ELR (cell line): ENCODE measurements at places on chromosomes 11 and 22.

DNA sequence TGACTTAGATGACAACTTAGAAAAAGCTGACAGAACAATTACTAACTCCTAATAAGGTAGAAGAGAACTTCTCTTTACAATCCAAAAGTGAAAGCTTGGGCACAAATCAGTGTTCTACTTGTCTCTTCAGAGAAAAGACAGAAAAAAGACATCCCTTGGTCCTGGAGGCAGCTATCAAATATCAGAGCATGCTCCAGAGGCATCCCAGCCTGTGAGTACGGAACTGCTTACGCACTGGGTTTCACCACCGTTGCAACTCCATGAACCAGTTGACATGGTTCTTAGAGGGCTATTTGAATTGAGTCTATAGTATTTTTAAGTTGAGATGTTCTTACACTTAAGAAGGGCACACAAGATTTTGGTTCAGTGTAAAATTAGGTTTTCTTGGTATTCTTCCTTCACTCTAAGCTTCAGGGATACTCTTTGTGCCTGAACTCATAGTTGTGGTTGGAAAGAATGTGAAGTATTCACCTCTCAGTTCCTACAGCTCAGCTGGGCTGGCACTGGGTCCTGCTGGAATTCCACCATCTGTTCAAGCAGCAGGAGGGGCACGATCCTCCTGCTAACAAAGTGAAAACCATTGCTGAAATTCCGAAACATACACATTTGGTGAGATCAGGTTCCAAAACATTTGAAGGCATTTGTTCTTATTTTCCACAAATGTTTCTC lies 6.3 kb downstream of the AKIP1 start:
- peak; percentile 86 for DNase-seq

DNA sequence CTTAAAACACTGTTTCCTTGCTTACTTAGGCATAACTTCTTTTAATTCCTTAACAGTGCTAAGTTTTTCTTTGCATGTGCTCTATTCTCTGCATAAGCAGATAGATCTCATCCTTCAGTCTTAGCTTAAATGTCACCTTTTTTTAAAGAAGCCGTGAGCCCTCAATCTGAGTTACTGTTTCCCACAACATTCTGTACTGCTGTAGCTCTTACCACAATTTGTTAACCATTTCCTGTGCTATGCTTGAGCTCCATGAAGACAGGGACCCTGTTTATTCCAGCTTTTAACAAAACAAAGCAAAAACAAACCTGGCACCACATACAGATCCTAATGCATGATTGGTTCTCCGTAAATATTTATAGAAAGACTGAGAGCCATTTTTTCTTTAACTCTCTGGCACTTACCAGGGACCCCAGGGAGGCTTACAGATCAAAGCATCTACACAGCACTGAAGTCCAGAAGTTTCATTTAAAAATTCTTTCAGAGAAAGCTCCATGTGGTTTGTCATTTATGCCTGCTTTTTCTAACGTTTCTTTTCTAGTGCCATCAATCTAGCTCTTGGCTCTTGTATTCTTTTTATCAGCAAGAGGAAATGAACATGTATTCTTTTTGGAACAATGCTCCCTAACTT lies 74.9 kb downstream of the DYNC2H1 start:
- no peak for DNase-seq

GRCh38 chr11:28838741-28839140 lies 730.6 kb downstream of the METTL15 start:
- DNase-seq = peak; percentile 80

DNA sequence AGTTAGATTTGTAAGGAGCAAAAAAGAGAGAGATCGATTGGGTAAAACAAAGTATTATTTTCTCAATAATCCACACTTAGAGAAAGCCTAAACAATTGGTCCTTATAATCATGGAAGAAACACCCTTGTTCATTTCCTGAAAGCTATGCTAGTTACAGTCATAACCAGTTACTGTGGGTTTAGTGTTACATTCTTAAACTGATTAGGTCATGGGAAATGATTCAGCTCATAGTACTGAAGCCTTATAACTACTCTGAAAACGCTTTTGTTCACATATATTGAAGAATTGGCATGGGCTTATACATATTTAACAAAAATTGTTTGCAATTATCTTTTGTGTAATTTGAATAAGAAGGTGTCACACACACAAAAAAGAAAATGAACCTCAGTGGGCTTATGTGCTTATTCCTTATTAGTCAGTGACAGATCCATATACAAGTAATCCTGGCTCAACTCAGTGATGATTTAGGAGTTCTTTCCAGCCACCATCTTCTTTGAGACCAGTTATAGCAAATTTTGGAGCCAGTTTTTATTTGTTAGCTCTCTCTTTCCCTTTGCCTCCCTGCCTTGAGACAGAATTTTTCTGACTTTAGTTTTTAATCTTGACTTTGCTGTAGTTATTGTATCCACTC lies 198.5 kb upstream of the CTSC start:
- DNase-seq = peak; percentile 96

- DNase-seq = peak; percentile 43
These were observed 84.5 kb downstream of the ISX start for GRCh38 chr22:35150183-35151107.

DNA sequence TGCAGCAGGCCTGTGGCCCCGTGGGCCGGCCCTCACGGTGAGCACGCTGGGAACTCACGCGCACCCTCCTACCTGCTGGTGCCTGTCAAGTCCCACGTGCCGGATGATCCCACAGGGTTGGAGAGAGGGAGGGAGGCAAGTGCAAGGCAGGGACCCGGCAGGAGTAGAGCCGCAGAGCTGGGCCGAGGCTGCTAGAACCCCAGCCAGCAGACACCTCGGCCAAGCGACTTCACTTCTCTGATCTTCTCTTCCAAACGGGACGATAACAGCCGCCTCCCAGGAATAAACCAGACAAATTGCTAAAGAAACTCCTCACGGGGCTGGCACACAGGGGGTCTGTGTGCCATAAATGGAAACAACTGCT lies 1232.8 kb downstream of the TBC1D22A start:
- DNase-seq = no peak

DNA sequence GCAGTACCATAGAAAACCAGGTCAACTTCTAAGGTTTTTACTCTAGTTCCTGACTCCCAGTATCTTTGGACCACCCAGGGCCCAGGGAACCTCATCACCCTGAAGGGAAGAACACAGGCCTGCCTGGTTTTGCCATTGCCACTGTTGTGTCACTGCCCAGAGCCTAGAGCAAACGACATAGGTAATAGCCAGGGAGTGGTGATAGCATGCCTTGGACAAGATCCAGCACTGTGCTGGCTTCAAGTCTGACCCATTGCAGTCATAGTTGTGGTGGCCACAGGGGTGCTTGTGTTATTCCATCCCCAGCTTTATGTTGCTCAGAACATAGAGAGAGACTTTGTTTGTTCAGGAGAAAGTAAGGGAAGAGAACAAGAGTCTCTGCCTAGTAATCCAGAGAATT lies 2310.2 kb downstream of the LRRC4C start:
- DNase-seq = no peak

DNA sequence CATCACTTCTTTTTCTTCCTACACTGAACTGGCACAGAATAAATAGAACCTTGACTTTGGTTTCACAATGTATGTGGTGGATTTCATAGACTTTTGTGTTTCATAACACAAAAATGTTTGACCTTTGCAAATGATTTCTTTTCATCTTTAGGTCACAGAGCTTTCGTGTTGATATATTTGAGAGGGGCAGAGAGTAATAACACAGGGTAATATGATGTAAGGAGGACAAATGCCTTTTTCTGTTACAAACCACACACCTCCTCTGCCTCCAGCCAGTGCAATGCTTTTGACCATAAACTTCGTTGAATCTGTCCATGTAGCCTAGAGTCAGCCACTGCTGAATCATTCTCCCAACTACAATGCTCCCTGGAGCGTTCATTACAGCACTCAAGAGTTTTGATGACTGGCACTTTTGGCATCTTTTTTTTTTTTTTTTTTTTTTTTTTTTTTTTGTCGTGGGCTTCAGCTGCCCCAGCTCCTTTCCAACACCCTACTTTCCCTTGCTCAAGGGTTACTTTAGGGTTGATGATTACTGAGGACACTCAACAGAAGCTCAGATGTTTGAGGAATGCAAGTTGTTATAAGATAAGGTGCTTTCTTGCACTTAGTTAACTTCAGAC lies 11.4 kb upstream of the CAT start:
- peak; percentile 88 for DNase-seq

GRCh38 chr22:33188326-33188725 lies 130.1 kb upstream of the SYN3 start:
- DNase-seq = no peak

DNA sequence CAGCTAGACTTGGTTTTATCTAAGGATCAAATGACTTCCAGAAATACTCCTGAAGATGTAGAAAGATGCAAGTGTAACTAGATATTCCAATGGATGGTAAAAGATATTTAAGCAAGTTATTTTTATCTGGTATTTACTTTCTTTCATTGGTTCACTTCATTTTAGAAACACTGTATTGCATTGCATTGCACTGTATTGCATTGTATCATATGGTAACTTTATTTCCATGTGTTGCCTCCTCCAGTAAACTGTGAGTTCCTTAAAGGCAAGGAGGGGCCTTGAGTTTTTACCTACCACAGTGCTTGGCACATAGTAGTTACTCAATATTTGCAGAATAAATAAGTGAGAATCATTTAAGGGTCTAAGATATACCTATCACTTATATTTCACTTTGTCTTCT lies 31.8 kb upstream of the FLI1 start:
- DNase-seq = no peak

- DNase-seq = peak; percentile 71
These were observed 98.3 kb upstream of the CHRM4 start for GRCh38 chr11:46489656-46490560.

- no peak for DNase-seq
These were observed 146.2 kb downstream of the ST3GAL4 start for GRCh38 chr11:126501641-126502040.

DNA sequence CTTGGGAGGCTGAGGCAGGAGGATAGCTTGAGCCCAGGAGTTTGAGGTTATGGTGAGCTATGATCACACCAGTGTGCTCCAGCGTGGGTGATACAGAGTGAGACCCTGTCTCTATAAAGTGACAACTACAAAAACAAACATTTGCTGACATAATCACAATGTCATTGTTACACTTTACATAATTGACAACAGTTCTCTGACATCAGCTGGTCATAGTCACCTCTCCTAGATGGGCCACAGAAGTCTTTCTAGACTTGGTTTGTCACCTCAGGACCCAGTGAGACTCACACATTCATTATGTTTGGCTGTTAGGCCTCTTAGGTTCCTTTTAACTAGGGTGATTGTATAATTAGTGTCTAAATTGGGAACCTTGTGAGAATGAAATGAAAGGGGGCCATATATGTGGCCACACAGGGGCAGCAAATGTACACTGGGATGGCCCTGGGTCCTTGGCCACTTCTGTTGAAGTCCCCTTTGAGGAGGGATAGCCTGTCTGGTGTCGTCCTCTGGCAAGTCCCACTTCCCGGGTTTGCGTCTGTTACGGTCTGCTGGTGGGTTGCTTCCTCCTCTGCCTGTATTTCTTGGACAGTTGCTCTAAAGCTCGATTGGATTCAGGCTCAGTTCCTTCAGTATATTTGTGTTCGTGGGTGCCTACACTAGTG lies 5.8 kb upstream of the PPIL2 start:
- DNase-seq = no peak

GRCh38 chr11:12455938-12456337 lies 78.6 kb downstream of the PARVA start:
- peak; percentile 65 for DNase-seq

GRCh38 chr11:58318532-58318931 lies 40.3 kb downstream of the OR5B17 start:
- DNase-seq = peak; percentile 35

DNA sequence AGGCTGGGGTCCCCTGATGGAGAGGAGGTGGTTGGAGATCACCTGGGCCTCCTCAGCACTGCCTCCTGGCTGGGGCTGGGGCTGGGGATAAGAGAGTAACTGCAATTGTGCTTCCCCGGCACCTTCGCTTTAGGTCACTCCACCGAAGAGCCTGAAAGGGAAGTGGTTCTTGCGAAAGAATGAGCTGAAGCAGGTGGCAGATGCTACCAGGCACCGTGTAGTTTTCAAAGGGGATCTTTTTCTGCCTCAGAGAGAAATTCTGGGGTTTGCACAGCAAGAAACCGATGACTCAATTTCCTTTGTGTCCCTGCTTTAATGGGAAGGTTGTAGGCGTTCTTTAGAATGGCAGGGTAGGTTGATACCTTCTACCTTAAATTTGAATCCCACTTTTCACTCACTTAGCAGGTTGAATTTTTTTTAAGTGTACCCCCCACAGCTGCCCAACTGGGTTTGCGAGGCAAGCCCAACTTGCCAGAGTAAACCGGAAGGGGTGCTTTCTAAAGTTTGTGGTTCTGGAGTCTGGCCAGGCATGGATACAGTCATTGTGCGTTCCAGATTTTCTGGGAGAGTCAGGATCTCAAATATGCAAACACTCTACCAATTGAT lies 5.3 kb downstream of the CD44 start:
- peak; percentile 91 for DNase-seq

DNA sequence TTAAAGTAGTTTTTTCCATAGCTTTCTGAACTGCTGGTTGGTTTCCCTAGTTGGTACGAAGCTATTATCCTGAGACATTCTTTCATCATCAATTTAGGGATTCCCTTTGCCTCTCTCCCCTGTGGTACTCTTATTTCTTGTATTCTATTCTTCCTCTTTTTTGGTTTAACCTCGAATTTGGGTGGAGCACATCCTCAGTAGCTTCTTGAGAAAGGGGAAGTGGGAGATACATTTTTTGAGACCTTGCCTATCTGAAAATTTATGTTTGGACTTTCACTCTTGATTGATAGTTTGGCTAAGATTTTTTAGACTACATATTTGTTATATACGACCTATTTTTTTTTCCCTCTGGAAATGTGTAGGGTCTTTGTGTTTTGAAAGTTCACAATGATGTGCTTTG lies 121.7 kb upstream of the ZBED5 start:
- no peak for DNase-seq

DNA sequence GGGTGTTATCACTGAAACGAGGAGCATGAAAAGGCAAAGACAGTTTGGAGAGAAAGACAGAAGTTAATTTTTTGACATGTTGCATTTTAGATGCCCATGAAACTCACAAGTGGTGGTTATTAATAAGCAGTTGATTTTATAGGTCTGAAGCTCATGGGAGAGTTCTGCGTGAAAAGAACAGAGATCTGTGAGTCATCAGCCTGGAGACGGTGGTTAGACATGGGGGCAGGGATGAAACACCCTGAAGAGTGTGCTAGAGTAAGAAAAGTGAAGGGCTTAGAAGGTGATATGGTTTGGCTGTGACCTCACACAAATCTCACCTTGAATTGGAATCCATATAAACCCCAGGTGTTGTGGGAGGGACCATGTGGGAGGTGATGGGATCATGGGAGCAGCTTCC lies 289.1 kb upstream of the ISX start:
- no peak for DNase-seq

- no peak for DNase-seq
These were observed 972 bp upstream of the TSSC4 start for GRCh38 chr11:2399488-2400068.

DNA sequence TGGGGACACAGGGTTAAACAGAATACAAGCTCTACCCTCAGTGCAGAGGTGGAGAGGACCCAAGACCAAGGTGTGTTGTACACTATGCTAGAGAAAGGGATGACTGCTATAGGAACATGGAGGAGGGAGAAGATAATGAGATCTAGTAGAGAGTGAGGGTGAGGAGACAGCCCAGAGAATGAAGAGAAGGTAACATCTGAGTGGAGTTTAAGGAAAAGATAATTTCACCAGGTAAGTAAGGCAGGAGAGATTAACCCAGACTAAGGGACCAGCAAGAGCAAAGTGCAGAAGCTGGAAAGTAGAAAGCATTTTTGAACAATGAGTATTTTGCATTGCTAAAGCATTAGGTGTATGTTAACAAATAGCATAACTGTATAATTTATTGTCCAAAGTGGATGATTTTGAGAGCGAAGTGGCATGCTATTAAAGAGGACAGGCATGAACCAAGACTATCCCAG lies 128.8 kb downstream of the RASSF10 start:
- DNase-seq = peak; percentile 70

GRCh38 chr11:57471496-57471895 lies 11.2 kb downstream of the RTN4RL2 start:
- DNase-seq = no peak
